ENCODE measurements at places on chromosomes 6 and 20. TPM values are rescaled to one million over a fixed set of nuclear protein-coding genes. Genes with fewer than 3 reads are reported as not detected.

Gene VGLL2
- total RNA-seq, result not detected

Gene EDN3
- total RNA-seq, result not detected

Gene FAM184A
- 2.7 TPM for total RNA-seq

Gene SYNDIG1
- total RNA-seq, result not detected

Gene SYNJ2
- 28.1 TPM for total RNA-seq

Gene CTAGE9
- not detected for total RNA-seq

Gene TRIM10
- total RNA-seq, result not detected

Gene REM1
- not detected for total RNA-seq

Gene KIF3B
- total RNA-seq, result 36.2 TPM

Gene ERVFRD-1
- not detected for total RNA-seq

Gene MYLK2
- 0.21 TPM for total RNA-seq

Gene MBOAT1
- 4.5 TPM for total RNA-seq

Gene GHRH
- total RNA-seq, result not detected

Gene PHACTR3
- not detected for total RNA-seq

All from activated naive CD8-positive, alpha-beta T cell treated with anti-CD3 and anti-CD28 coated beads for 36 hours (primary cell).